ENCODE measurements at places on chromosomes 16 and 17.

GRCh38 chr16:22336581-22336980 lies 37.8 kb downstream of the CDR2 start:
- no peak overlapping the region for H3K4me3 ChIP-seq
- peaks cover 73% of the 10 kb centered on the region for H3K36me3 ChIP-seq
- no peaks in the 10 kb centered on the region for H3K27me3 ChIP-seq
- no peak for DNase-seq
- H3K4me1 ChIP-seq = no peaks in the 10 kb centered on the region
- peak overlapping the region; percentile 36 for H3K27ac ChIP-seq

DNA sequence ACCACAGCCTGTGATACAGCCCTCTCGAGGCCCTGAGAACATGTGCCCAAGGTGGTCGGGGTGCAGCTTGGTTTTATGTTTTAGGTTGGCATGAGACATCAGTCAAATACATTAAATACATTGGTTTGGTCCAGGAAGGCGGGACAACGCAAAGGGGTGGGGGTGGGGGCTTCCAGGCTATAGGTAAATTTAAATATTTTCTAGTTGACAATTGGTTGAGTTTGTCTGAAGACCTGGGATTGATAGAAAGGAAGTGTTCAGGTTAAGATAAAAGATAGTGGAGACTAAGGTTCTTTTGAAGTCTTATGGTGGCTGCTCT lies 1.2 kb upstream of the ZKSCAN2 start:
- H3K4me3 ChIP-seq = peak overlapping the region; percentile 98
- DNase-seq = no peak
- no peaks in the 10 kb centered on the region for H3K27me3 ChIP-seq
- H3K27ac ChIP-seq = peak overlapping the region; percentile 97
- H3K4me1 ChIP-seq = peaks cover 37% of the 10 kb centered on the region
- peaks cover 10% of the 10 kb centered on the region for H3K36me3 ChIP-seq

DNA sequence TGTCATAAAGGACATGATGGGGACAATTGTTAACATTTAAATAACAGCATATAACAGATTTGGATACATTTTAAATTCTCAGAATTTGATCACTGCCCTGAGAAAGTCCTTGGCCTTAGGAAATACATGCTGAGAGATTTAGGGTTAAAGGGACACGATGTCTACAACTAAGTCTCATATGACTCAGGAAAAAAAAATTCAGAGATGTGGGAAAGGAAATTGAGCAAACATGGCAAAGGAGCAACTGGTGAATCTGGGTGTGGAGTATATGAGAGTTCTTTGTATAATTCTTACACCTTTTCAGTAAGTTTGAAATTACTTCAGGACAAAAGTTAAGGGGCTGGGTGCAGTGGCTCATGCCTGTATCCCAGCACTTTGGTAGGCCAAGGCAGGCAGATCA lies 18.2 kb downstream of the MPP3 start:
- no peak for DNase-seq
- H3K36me3 ChIP-seq = no peaks in the 10 kb centered on the region
- H3K4me3 ChIP-seq = no peak overlapping the region
- H3K27ac ChIP-seq = no peak overlapping the region
- H3K4me1 ChIP-seq = no peaks in the 10 kb centered on the region
- H3K27me3 ChIP-seq = peaks cover 7% of the 10 kb centered on the region

DNA sequence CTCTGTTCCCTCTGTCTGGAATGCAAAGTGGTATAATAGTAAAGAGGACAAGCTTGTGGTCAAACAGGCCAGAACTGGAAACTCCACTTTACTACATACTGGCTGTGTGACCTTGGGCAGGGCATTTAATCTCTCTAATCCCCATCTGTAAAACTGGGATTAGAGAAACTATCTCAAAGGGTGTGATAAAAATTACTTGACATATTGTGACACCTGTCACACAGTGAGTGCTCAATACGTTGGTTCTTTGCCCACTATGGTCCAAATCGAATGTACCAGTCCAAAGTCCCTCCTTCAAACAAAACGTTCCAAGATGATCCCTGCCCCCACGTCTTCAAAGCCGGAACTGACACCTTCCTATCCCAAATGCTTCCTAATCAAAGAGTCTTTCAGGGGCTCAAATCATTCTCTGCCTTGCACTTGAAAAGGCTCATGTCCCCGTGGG lies 734 bp downstream of the PGAP3 start:
- H3K27ac ChIP-seq = peak overlapping the region; percentile 98
- H3K36me3 ChIP-seq = no peaks in the 10 kb centered on the region
- peak overlapping the region; percentile 92 for H3K4me3 ChIP-seq
- no peak for DNase-seq

- DNase-seq = no peak
- peaks cover 15% of the 10 kb centered on the region for H3K4me1 ChIP-seq
- H3K4me3 ChIP-seq = no peak overlapping the region
Observed at GRCh38 chr17:2485543-2485942, 26.1 kb downstream of the METTL16 start.

DNA sequence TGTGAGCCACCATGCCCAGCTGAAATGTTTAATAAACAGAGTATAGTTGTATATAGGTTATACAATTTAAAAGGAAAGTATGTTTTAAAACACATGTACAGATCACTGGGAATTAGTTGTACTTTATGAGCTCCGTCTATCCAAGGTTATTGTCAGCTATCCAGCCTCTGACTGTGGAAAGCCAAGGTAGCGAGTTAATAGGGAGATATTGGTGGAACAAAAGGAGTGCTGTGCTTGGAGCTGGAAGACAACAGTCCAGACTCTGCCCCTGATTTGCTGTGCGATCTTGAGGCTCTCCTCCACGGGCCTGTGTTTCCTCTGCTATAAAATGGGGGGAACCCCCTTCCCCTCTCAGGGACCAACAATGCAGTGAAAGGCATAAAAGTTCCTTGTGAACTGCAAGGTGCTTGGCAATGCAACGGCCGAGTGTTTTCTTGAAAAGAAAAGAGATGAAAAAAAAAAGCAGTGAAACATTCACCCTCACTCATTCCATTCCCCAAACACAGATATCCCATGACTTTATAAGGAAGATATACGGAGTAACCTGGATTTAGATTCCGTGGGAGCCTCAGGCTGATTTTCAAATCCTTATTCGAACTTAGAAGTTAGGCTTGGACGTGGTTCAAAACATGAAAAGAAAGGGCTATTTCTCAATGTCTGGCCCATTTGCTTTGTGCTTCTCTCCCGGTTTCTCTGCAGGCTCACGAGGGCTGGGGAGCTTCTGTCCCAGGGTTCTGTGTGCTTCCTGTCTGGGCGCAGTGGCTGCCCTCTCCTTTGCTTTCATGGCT lies 34.1 kb downstream of the CUEDC1 start:
- H3K4me3 ChIP-seq = no peak overlapping the region
- H3K27ac ChIP-seq = no peak overlapping the region
- DNase-seq = no peak
- no peaks in the 10 kb centered on the region for H3K4me1 ChIP-seq
- no peaks in the 10 kb centered on the region for H3K36me3 ChIP-seq

- peaks cover 4% of the 10 kb centered on the region for H3K36me3 ChIP-seq
- no peak overlapping the region for H3K4me3 ChIP-seq
- H3K27ac ChIP-seq = no peak overlapping the region
Observed at GRCh38 chr16:55291847-55292246, 32.2 kb upstream of the IRX6 start.

DNA sequence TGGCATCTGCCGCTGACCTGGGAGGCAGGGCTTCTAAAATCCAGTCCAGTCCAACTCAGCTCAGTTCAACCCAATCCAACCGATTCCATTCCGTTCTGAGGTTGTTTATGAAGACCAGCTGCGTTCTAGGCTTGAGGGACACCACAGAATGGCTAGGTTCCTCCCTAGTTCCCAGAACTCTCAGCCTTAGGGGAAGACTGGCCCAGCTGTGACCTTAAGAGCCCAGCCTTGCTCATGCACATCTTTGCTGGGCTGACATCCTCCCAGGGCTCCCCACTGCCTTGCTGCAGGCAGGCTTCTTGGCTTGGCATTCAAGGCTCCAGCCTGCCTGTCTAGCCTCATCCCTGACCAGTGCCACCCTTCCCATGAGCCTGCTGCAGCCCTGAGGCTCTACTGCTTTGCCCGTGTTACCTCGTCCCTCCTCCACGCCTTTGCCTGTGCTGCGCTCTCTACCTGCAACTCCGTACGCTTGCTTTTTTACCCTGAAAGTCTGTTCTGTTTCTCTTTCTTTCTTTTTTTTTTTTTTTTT lies 7.9 kb downstream of the SLC12A3 start:
- H3K27ac ChIP-seq = peak overlapping the region; percentile 10
- DNase-seq = no peak
- H3K4me3 ChIP-seq = no peak overlapping the region
- no peaks in the 10 kb centered on the region for H3K36me3 ChIP-seq
